Colonic mucosa (tissue), 4 donors: ENCODE measurements at places on chromosomes 12 and 14. TPM values are rescaled to one million over a fixed set of nuclear protein-coding genes. Genes with fewer than 3 reads are reported as not detected.
A peak's percentile ranks its signal among the peaks of the same experiment; 100 is the strongest.

Gene RNASE7
- total RNA-seq = 0.30 TPM

Gene OR4E2
- total RNA-seq = not detected

Gene ZNF385A
- total RNA-seq = 3.8 TPM

Gene SCNN1A
- total RNA-seq = 188 TPM

Gene RITA1
- 13.9 TPM for total RNA-seq

DNA sequence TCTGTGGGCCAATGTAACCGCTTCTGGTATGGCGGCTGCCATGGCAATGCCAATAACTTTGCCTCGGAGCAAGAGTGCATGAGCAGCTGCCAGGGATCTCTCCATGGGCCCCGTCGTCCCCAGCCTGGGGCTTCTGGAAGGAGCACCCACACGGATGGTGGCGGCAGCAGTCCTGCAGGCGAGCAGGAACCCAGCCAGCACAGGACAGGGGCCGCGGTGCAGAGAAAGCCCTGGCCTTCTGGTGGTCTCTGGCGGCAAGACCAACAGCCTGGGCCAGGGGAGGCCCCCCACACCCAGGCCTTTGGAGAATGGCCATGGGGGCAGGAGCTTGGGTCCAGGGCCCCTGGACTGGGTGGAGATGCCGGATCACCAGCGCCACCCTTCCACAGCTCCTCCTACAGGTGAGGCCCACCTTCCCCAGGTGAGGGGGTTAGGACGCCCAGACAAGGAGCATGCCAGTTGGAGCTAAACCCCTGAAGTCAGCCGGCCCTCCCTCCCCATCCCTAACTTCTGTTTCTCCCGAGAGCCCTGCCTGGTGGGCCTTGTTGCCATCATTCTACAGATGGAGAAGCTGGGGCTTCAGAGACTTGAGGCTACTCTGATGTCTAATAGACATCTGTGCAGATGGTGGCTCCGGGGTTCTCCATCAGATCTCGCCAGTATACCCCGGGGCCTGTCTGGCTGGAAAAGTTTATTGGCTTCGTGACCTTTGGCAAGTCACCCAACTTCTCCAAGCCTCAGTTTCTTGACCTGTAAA lies 25.3 kb downstream of the PAPLN start:
- no peak for DNase-seq

DNA sequence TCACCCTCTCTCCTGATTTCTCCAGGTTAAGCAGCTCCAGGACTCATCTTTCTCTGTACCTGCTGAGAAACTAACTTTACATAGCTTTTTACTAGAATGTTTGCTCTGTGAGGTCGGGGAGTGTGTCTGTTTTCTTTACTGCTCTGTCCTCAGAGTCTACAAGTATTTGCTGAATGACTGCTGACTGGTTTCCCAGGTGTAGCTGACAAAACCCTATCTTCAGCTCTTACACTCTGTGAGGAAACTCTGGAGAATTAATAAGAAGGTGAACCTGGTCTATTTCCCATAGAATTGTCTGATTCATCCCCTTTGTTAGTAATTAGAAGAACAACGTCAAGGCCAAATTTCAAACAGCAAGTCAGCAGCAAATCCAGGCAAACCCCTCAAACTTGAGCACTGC lies 226.8 kb downstream of the ZFP36L1 start:
- no peak for DNase-seq

- no peak for DNase-seq
These were observed 22.7 kb downstream of the CCDC198 start for GRCh38 chr14:57470909-57471308.

- DNase-seq = no peak
These were observed 129.1 kb downstream of the NTF3 start for GRCh38 chr12:5561057-5561456.

GRCh38 chr12:80313209-80313608 lies 130.8 kb upstream of the PTPRQ start:
- no peak for DNase-seq

DNA sequence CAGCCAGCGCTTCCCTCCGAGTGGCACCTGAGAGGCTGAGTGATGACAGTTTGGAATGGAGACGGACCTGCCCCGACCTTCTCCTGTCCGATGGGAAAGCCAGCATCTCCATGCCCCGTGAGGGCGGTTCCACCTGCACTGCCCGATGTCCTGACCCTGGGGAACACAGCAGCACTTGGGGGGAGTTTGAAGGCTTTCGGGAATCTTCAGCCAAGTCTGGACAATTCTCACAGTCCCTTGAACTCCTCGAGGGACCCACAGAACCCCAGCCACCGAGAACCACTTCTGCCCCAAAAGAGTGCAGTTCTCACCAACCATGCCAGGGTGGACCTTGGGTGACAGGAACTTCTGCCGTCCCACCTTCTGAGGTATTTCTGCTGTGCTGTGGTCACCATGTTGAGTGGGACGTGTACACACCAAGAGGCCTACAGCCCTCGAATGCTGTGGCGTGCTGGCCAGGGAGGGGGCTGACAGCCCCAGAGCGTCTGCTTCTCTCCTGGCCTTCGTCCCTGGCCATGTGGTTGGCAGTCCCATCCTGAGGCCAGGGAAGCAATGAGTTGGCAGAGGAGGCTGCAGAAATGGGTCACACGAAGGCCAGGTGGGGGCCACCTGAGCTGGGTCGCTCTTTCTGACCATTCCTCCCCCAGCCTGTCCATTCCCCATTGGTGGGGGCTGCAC lies 1.0 kb downstream of the CLBA1 start:
- DNase-seq = no peak

GRCh38 chr14:78524196-78524595 lies 354.0 kb downstream of the NRXN3 start:
- no peak for DNase-seq

DNA sequence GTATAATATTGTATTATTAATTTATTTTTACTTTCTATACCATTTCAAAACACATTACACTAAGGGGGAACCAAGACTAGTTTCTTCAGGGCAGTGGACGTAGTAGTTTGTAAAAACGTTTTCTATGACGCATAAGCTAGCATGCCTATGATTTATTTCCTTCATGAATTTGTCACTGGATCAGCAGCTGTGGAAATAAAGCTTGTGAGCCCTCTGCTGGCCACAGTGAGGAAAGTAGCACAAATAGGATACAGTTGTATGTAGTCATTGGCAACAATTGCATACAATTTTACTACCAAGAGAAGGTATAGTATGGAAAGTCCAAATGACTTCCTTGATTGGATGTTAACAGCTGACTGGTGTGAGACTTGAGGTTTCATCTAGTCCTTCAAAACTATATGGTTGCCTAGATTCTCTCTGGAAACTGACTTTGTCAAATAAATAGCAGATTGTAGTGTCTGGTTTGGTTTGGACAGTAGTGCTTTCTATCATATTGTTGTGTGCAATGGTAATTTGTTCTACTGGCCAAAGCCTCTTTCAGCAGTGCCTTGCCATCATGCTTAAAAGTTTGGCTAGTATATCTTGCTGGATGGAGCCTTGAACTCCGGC lies 24.3 kb upstream of the PLEKHD1 start:
- peak; percentile 59 for DNase-seq

GRCh38 chr14:100604709-100605108 lies 17.5 kb upstream of the BEGAIN start:
- DNase-seq = no peak

DNA sequence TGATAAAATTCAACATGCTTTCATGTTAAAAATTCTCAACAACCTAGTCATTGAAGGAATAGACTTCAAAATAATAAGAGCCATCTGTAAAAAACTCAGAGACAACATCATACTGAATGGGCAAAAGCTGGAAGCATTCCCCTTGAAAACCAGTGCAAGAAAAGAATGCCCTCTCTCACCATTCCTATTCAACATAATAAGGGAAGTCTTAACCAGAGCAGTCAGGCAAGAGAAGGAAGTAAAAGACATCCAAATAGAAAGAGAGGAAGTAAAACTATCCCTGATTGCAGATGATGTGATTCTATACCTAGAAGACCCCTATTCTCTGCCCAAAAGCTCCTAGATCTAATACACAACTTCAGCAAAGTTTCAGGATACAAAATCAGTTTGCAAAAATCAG lies 52.9 kb downstream of the APOBEC1 start:
- DNase-seq = no peak

DNA sequence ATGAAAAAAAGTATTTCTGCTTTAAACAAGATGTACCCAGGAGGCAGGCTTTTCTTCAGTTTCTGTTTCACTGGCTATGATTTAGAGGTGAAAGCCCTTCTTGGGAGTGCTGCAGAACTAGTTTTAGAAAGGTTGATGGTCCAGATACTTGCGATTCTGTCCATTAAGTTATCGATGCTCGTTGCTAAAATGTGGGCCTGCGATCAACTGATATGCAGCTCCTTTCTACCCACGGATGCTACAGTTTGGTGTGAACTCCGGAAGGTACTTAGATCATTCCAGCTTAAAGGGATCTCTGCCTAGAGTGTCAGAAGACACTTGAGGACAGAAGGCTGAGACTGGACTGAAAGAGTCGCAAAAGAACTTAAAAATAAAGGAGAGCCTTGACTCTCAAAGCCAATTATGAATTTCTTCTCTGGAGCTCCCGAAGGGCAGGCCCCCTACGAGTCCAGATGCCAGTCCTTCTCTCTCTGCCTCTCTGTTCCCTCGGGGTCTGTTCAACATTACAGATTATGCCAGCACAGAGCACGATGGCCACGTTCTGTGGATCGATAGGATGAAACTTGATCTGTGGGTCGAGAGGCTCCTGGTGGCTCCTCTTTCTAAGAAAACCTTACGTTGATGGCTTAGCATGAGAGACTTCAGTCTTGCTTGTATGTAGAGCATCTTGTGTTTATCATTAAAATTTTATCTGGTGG lies 40.0 kb downstream of the FBXW8 start:
- no peak for DNase-seq

DNA sequence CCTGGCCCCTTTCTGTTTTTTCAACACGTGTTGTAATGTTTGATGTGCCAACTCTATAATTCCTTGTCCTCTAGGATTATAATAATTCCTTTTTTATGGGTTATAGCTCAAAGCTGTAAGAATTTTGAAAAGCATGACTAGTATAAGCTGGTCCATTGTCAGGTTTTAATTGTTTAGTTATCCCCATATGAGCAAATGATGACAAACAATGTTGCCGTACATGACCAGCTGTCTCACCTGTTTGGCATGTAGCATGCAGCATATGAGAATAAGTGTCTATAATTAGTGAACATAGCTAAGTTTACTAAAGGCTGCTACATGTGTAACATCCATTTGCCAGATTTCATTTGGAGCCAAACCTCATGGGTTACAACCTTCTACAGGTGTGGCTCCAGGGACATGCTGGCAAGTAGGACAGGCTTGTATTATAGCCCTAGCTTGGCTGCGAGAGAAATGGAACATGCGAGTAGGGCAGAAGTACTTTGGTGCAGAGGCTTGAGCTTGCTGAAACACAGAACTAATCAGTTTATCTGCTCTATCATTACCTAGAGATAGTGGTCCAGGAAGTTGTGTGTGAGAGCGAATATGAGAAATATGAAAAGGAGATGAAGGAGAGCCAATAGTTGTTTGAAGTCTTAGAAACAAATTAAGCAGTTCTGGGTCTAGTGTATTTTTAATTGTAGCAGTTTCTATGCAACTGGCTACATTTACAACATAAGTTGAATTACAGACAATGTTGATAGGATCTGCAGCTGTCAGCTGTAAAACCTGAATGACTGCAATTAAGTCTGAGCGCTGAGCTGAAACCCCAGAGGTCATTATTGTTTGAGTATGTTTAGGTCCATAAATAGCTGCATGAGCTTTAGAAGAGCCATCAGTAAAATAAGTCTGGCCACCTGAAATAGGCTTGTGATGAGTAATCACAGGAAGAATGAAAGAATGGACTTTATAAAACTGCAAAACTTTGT lies 22.6 kb upstream of the MAPKAPK5 start:
- peak; percentile 50 for DNase-seq

- DNase-seq = no peak
These were observed 12.0 kb downstream of the DLK1 start for GRCh38 chr14:100738704-100739131.

- no peak for DNase-seq
These were observed 89.0 kb downstream of the POLR3B start for GRCh38 chr12:106446419-106447092.
